GM19239 (cell line): ENCODE measurements at places on chromosomes 12 and 14.

DNA sequence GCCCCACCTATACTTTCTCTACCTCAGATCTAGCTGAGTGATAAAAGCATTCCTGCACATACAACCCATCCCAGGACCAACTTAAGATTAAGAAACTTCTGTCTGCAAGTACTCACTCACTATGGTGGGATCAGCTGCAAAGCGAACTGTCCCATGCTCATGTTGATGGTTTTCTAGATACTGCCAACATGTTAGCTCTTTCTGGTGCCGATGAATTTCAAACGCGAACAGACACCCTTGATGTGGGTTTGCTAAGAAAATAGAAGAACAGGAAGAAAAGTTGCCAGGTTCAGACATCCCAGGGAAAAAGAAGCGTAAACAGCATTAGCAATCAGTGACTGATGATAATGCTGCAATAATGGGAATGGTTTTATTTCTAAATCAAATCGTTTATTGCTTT, 1.5 kb upstream of the SLC39A2 start:
- DNase-seq, result no peak

GRCh38 chr14:51297066-51297465, 57.0 kb downstream of the TMX1 start:
- DNase-seq, result no peak

DNA sequence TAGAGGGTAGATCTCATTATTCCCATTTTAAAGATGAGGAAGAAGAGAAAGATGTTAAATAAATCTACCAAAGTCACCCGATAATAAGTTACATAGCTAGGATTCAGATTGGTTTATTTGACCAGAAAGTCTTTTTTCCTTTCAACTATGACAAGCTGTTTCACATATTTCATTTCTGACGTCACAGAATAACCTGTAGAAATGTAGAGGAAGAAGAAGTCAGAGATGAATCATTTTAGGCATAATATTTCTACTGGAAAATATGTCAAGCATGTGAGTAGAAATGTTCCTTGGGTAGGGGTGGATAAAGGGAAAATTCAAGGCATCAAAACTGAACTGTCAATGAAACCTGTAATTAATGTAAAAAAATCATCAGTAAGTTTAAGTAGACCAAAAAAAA, 107.0 kb downstream of the MGST1 start:
- no peak for DNase-seq

- no peak for DNase-seq
Measured at GRCh38 chr14:92247947-92248346, 75.0 kb upstream of the SLC24A4 start.

- no peak for DNase-seq
Measured at GRCh38 chr12:60391051-60391450, 795.2 kb downstream of the SLC16A7 start.

GRCh38 chr14:80427101-80427500, 215.8 kb upstream of the DIO2 start:
- no peak for DNase-seq

- no peak for DNase-seq
Measured at GRCh38 chr12:57096099-57096572, 7.2 kb downstream of the NAB2 start.

DNA sequence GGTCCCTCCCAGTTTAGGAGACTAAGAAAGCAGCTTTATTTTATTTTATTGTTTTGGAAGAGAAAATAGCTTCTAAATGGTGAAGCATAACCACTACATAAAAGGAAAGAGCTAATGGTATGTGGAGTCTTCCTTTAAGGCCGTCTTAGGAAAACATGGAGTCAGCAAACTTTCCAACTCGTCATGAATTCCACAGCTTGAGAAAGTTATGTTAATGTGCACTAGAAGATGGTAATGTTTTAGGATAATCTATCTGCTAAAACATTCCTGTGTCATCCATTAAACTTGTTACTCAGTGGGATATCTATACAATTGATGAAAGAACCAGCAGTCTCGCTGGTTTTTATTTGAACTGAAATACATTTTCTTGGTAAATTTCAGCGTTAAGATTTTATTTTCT, 448.4 kb upstream of the SEL1L start:
- DNase-seq, result no peak

DNA sequence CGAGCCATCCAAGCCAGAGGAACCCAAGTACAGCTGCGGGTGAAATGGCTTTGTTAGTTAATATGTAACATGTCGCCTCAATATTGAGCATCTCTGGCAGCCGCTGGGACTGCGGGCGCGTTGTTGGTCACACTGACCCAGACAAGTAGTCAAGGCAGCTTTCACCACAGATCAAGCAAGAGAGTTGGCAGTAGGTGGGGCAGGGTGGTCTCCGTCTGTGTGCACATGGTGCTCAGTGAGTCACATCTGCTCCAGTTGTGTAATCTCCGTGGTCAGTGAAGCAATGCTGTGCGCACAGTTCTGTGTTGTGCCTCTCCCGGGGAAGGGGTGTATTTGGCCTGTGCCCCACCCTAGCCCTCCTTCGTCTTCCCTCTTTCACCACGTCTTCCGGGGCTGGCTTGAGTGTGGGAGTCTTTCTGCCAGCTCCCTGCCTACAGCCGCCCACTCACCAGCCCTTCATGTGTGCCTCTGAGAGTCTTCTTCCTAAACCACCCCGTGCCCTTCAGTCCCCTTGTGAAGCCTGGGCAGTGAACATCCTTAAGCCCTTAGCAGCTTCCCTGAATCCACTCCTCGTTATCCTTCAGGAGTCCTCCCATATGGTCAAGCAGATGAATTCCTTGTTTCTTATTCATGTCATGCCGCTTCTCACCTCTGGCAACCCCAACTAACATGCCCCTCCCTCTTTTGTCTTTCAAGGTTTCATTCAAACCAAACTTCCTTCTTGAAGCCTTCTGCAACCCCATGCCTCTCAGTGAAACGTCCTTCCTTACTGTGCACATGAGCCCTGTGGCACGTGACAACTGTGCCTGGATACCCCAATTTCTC, 242.1 kb downstream of the CACNA1C start:
- no peak for DNase-seq

- no peak for DNase-seq
Measured at GRCh38 chr14:96482986-96483385, 19.2 kb upstream of the PAPOLA start.

GRCh38 chr12:10667581-10667980, 6.3 kb downstream of the STYK1 start:
- DNase-seq, result no peak

DNA sequence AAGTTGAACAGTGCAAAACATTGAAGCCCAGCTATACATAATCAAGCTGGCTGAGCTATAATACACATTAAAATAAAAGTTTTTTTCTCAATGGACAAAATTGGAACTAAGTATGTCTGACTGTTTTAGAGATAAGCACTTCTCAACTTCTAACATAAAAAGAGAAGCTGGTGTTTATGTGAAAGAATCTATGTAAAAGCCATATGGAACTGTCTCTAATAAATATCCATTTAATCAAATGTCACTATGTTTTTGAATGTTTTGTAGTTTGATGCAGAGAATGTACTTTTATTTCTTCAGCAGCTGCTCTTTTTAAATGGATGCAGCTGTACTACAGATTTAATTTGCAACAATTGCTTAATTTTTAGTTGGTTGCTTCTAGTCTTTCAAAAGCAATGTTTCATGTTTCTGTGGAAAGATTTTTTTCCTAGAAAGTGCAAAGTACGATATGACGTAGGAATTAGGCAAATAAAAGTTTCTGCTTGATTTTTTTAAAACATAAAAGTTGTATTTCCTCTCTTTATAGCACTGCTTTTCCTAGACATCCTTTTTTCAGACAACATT, 114.2 kb downstream of the PDE3A start:
- DNase-seq, result no peak

DNA sequence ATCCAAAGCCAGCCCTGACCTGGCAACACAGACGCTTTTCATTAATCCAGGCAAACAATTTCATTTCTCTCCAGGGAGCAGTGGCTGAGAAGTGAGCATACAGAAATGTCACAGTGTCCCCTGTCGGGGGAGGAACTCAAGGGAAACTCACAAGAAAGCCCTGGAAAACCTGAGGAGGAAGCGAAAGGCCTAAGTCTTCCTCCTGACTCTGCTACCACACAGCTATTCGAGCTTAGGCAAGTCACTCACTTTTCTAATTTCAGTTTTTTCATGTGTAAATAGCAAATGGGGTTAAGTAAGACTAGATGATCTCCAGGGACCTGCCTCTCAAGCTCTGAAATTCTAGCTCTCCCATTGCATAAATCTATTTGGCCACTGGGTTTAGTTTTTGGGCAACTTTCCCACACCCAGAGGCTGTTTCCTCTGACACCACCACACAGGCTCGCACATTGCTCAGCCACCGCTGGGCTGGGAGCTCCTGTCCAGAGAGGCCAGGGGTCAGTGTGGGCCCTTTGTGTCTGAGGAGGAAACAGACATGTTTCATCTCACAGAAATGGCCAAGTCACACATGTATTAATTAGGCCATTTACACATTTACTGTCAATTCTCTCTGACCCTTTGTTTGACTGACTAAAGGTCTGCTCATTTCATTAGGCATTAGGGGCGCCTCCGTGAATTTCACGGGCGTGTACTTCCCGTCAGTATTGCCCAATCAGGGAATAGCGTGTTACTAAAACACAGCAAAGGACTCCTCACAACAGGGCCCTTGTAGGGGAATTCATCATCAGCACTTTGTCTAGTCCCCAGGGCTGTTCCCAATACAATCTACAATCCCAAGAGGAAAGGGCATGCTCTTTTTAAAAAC, 9.8 kb upstream of the PNMA1 start:
- DNase-seq, result no peak

GRCh38 chr12:75526655-75527511, 15.5 kb upstream of the KRR1 start:
- DNase-seq, result peak; percentile 25

- DNase-seq, result no peak
Measured at GRCh38 chr12:83318386-83319098, 631.8 kb downstream of the TMTC2 start.

- no peak for DNase-seq
Measured at GRCh38 chr12:57869298-57869926, 22.9 kb upstream of the CTDSP2 start.

- DNase-seq, result no peak
Measured at GRCh38 chr14:31881531-31882310, 195.4 kb upstream of the ARHGAP5 start.

- no peak for DNase-seq
Measured at GRCh38 chr12:61713121-61713520, 547.1 kb upstream of the USP15 start.

DNA sequence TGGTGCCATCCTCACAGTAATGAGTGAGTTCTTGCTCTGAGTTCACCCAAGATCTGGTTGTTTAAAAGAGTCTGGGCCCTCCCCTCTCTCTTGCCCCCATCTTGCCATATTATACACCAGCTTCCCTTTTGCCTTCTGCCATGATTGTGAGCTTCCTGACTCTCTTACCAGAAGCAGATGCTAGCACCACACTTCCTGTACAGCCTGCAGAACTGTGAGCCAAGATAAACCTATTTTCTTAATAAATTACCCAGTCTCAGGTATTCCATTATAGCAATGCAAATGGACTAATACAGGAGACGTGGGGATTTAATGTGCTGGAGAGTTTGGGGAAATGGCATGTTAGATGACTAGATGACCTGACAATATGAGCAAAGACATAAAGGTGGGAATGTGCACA, 12.8 kb downstream of the SLC4A8 start:
- no peak for DNase-seq

DNA sequence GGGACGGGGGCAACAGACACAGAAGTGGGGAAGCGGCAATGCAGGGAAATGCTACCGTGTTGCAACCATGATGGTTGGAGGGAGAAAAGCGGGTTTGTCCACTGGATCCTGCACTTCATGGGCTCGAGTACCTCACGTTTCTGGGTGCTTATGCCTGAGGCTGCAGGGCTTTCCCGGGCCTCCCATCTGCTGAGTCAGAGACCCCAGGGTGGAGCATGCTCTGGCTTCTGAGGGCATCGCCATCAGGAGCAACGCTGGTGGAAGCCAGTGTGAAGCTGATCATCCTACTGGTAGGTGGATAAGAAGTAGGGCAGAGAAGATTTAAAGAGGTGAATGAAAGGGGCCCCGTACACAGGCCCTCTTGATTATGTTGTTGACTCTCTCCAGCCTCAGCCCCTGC, 5.0 kb upstream of the ADGRD1 start:
- DNase-seq, result no peak

- no peak for DNase-seq
Measured at GRCh38 chr12:70271025-70271424, 27.8 kb downstream of the CNOT2 start.

- DNase-seq, result peak; percentile 46
Measured at GRCh38 chr14:59463787-59464485, 1.2 kb downstream of the GPR135 start.

GRCh38 chr14:30381861-30382480, 177.0 kb upstream of the G2E3 start:
- no peak for DNase-seq

DNA sequence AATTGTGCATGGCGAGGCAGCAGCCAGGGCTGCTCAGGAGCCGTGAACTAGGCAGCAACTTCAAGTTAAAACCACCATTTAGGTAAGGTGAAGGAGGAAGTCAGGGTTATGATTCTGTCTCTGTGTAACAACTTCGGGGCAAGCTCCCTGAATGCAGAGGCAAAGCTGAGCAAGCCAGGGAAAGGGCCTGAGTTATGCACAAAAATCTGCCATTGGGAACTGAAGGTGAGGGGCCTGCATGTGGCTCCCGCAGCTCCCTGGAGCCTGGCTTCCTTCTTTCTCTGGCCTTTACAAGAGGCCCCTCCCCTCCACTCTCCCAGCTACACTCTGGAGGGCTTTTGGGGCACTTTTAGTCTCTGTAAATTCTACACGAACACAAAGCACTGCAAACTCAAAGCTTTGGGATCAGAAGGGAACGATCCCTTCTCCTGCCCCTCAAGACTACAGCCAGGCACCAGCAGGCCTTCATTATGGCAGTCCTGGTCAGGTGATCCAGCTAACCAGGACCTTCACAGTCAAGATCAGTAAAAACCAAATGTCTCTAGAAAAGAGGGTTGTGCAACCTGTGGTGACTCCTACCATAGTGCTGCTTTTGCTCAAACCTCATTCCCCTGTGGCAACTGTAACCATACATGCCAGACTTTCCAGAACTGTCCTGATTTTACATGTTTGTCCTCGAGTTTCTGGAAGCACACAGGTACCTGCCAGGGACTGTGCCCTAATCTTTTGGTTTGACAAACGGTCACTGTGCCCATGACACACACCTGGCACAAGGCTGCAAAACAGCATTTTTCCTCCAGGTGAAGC, 67.2 kb upstream of the PTGR2 start:
- no peak for DNase-seq

DNA sequence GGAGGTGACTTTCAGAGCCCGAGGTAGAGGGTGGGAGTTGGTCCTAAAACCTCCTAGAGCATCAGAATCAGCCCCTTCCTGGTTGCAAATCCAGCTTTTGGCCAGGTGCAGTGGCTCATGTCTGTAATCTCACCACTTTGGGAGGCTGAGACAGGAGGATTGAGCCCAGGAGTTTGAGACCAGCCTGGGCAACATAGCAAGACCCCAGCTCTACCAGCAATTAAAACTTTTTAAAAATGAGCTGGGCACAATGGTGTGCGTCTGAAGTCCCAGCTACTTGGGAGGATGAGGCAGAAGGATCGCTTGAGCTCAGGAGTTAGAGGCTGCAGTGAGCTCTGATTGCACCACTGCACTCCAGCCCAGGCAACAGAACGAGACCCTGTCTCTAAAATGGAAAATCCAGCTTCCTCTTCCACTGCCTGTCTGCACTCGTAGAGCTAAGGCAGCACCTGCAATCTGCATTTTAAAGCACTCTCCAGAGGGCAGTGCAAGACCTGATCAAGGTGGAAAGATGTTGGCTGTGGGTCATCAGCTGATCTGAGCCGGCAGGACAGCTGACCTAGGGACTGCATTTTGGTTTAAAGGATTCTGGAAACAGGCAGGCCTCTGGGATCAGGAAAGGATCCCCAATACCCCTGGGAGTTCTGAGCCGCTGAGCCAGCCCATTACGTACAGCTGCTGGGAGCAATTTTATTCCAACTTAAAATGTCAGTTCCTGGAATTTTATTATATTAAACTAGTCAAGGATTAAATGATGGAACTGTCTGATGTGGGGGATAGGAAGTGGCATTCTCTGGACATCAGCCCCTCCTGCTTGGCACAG, 1.8 kb upstream of the TESC start:
- no peak for DNase-seq
